ENCODE measurements at places on chromosomes 3 and 15. TPM values are rescaled to one million over a fixed set of nuclear protein-coding genes. Genes with fewer than 3 reads are reported as not detected.

Gene CEP152
- total RNA-seq: 2.4 TPM

Gene KLHL40
- total RNA-seq: not detected

Gene COL6A6
- total RNA-seq: 1.3 TPM

Gene FBXL2
- total RNA-seq: 21.3 TPM

Gene RYR3
- total RNA-seq: under 0.01 TPM

Gene CGNL1
- 0.65 TPM for total RNA-seq

Gene EOMES
- total RNA-seq: not detected

Gene STARD5
- 8.1 TPM for total RNA-seq

Gene LYZL4
- total RNA-seq: not detected

Gene CAV3
- total RNA-seq: 0.12 TPM

Gene DCLK3
- under 0.01 TPM for total RNA-seq

Gene GPR149
- total RNA-seq: not detected

Gene ANXA2
- 2,938 TPM for total RNA-seq

Gene USP3
- total RNA-seq: 49.5 TPM

Gene TNIK
- 0.97 TPM for total RNA-seq

Gene COL6A5
- under 0.01 TPM for total RNA-seq

Gene CCDC39
- total RNA-seq: not detected

Gene PLA2G4D
- total RNA-seq: not detected

Gene LRRC2
- total RNA-seq: 6.0 TPM

Gene ASB14
- not detected for total RNA-seq

Gene CLEC3B
- total RNA-seq: 9.9 TPM

Gene IL20RB
- total RNA-seq: 31.3 TPM

Gene FAM174B
- 5.2 TPM for total RNA-seq

Gene SAMMSON
- not detected for total RNA-seq

Gene PLA2G4B
- total RNA-seq: 0.36 TPM

Gene LRTM1
- 0.49 TPM for total RNA-seq

Gene SOX2
- 6.3 TPM for total RNA-seq

Gene SLC22A13
- 0.97 TPM for total RNA-seq

Gene GCSAM
- not detected for total RNA-seq

Gene DUOXA2
- not detected for total RNA-seq

Gene NAA80
- total RNA-seq: 9.4 TPM

Gene SKOR1
- total RNA-seq: 0.49 TPM

Gene SNURF
- total RNA-seq: 9.5 TPM

Gene CCDC54
- not detected for total RNA-seq

Gene AHSG
- total RNA-seq: not detected

Gene ZIC4
- 4.5 TPM for total RNA-seq

Gene ANKUB1
- 0.16 TPM for total RNA-seq

Gene AADAC
- not detected for total RNA-seq

Gene WDR6
- total RNA-seq: 89.4 TPM

Gene ACAA1
- 22.9 TPM for total RNA-seq

Gene ALDH1L1
- 0.16 TPM for total RNA-seq

Gene MESP2
- total RNA-seq: 0.32 TPM

Gene LMCD1
- 324 TPM for total RNA-seq

Gene SLC6A11
- total RNA-seq: not detected

Gene GMPS
- 38.5 TPM for total RNA-seq

Gene RTP3
- not detected for total RNA-seq

Data from hair follicle dermal papilla cell (primary cell).